ENCODE measurements at places on chromosomes 1 and 21. TPM values are rescaled to one million over a fixed set of nuclear protein-coding genes. Genes with fewer than 3 reads are reported as not detected.

GRCh38 chr1:4109628-4109940, 209.5 kb upstream of the C1orf174 start:
- no peak for DNase-seq

DNA sequence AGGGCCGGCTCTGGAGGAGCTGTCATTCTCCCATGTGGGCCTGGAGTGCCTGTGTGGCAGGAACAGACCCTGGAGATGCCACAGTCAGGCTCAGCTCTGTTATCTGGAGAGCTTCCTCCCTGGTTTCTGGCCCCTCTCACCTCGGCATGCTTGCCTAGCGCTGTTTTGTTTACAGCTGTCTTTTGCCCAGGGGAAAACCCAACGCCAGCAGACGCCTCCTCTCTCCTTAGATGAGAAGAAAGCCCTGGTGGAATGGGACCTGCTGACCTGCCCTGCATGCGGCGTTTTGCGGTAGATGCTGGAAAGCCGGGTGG, 104.9 kb downstream of the CRYAA start:
- no peak for DNase-seq

- DNase-seq = peak; percentile 89
These were observed at the start of gene ISG15 for GRCh38 chr1:1013105-1013921. Gene ISG15, plus strand, starts transcription at chr1:1013497. Its CDS starts 77 bp downstream, at chr1:1013574.

Gene CHI3L2
- not detected for total RNA-seq

All from H9 (cell line).